Activated naive CD8-positive, alpha-beta T cell treated with anti-CD3 and anti-CD28 coated beads, Interleukin-2, amount 50 U/mL, for 16 hours (primary cell): ENCODE measurements at places on chromosomes 12 and 14.

- no peak for DNase-seq
These were observed 14.0 kb downstream of the MAPK1IP1L start for GRCh38 chr14:55065411-55065810.

DNA sequence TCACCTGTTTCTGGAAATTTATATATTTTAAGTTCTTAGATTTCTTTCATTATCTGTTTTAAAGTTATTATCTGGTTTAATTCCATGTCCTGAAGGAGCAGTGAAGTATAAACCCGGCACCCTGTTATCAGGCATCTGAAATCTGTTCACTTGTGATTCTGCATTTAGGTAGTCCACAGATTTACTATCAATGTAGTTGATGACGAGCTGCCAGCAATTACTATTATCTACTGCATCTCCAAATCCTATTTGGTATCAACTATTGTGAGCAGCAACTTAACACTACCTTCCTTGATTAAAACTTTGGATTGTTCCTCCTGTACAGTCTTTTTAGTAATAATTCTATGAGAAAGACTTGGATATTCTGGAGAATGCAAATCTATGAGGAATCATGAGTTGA lies 36.1 kb downstream of the PRORP start:
- no peak for DNase-seq

- DNase-seq = no peak
These were observed 33.0 kb downstream of the MPHOSPH9 start for GRCh38 chr12:123199936-123200335.

DNA sequence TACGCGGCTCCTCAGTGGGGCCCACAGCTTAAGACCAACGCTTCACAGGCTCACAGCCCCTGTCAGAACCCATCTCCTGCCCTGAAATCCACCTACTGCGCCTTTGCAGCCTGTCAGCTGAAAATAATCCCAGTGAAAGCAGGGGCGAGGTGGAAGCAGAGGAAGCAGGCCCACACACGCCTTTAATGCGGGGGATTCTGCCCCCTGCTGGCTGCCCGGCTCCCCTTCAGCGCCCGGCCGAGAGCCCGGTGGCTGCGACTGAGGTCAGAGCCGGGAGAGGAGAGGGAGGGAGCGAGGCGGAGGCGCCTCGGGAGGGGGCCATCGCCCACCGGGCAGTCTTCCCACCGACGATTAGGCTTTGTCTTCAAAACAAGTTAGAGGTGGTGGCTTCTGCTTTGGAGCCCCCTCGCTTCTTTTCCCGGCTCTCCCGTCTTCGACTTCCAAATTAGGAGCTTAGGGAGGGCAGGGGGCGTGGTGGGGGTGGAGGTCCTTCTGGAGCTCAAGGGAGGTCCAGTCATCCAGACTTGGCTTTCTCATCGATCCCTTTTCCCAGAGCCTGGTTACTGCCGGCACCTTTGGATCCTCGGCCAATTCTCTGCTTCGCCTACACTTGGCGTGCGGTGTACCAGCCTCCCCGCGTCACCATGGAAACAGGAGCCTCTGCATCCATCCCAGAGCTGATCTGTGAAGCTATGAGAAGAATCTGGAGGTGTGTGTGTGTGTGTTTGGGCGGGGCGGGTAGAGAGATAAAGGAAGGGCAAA lies 25.2 kb upstream of the RND1 start:
- DNase-seq = peak; percentile 41

DNA sequence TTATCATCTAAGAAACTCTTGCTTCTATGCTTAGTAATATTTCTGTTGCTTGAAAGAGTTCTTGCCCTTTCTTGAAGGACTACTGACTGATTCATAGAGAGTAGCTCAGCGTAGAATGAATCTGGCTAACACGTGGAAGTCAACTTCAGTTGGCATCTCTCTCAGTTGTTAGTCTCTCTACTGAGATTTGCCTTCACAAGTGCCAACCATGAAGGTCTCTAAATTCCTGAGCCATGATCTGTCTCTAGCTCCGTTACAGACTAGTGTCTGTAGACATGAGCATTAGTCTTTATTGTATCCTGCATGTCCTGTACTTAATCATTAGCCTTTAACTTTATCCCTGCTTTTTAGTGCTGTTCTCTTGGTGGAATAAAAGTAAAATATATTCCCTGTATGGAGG lies 19.1 kb upstream of the ALX1 start:
- no peak for DNase-seq

DNA sequence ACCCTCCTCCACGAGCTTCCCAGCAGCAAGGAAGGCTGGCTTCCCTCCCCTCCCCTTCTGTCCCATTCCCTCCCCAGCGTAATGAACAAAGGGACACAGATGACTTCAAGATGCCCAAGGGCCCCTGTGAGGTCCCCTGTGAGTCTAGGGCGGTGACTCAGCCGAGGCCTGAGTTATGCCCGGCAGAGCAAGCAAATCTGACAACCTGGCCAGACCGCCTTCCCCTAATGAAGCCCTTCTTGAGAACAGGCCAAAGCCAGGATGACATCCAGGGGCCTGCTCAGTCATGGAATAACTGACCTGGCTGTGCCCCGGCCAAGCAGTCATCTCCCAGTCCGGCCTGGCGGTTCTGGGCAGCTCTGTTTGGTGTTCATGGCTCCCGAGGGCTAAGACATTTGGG lies 89.2 kb downstream of the DICER1 start:
- no peak for DNase-seq

DNA sequence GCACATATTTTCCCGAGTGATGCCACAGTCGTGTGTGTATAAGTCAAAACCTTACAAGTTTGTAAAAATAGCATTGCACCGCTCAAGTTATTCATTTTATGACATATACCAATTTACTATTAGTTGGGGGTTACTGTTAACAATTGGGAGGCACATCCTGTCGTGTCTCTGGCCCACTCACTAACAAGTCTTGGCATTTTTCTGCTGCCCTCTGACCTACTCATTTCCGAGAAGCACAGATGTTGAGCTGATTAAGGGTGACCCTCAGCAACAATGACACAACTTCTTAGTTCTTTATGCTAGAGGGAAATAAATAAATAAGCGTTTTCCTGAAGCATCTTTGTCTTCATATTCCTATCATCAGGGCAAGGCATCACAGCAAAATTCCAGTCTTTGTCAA lies 6.8 kb upstream of the ATG14 start:
- no peak for DNase-seq
